ENCODE measurements at places on chromosomes 6 and 20.

GRCh38 chr20:1766731-1767130, 109.2 kb upstream of the SIRPG start:
- no peak for DNase-seq

DNA sequence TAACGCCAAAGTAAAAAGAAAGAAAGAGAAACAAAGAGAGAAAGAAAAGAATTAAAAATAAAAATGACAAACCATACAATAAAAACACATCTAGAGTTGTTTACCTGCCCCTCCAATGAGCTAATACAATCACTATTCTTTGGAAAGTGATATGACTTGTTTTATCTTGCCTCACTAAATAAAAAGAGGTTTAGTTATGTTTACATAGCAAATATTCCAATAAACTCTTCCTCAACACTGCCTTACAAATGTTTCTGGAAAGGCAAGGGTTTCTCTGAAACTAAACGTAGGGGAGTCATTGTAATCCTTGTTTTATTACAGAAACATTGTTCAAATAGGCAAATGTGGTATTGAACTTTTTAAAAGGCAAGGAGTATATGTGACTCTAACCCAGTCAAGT, 396.2 kb downstream of the EPM2A start:
- no peak for DNase-seq

GRCh38 chr6:165571068-165571682, 91.9 kb downstream of the PDE10A start:
- DNase-seq, result peak; percentile 59

- no peak for DNase-seq
These were observed 10.2 kb upstream of the MROH8 start for GRCh38 chr20:37189416-37190016.

DNA sequence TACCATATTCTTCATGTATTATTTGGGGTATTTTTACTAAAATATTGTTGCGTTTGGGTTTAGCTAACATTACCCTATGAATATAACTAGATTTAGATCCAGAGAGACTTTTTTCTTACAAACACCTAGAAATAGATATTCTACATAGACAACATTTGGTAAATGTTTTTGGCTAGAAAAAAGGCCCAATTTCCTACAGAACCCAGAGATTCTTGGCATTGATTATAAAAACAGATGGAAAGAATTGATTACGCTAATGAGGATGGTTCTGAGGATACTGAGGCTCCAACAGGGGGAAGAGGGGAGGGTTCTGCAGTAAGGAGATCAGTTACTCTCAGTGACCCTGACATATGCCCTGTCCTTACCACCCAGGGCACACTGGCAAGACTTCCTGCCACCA, 123.2 kb downstream of the IPCEF1 start:
- DNase-seq, result no peak

DNA sequence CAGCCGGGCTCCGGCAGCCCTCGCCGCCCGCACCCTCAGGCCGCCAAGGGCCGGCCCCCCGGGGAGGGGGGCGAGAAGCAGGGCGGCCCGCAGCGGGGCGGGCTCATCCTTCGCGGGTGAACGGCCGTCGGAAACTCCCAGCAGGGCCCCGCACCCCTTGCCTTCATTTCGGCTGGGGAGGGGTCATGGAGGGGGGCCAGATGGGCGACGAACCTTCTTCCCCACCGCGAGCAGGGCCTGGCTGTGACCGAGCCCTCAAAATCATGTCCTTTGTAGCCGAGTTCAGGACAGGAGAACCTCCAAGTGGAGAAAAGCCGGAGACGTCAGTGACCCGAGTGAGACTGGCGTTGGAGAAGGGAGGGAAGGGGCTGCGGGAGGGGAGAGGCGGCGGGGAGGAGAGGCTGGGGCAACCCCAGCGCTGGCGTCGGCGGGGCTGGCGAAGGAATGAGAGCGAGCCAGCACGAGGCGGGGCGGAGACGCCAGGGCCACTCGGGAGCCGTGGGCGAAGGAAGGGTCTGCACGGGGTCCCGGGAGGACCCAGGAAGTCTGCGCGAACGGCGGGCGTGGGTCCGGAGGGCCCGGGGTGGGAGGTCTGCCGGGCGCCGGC, 571 bp upstream of the FOXC1 start:
- DNase-seq, result peak; percentile 20

GRCh38 chr6:83199863-83200225, 6.7 kb downstream of the RWDD2A start:
- DNase-seq, result peak; percentile 78

DNA sequence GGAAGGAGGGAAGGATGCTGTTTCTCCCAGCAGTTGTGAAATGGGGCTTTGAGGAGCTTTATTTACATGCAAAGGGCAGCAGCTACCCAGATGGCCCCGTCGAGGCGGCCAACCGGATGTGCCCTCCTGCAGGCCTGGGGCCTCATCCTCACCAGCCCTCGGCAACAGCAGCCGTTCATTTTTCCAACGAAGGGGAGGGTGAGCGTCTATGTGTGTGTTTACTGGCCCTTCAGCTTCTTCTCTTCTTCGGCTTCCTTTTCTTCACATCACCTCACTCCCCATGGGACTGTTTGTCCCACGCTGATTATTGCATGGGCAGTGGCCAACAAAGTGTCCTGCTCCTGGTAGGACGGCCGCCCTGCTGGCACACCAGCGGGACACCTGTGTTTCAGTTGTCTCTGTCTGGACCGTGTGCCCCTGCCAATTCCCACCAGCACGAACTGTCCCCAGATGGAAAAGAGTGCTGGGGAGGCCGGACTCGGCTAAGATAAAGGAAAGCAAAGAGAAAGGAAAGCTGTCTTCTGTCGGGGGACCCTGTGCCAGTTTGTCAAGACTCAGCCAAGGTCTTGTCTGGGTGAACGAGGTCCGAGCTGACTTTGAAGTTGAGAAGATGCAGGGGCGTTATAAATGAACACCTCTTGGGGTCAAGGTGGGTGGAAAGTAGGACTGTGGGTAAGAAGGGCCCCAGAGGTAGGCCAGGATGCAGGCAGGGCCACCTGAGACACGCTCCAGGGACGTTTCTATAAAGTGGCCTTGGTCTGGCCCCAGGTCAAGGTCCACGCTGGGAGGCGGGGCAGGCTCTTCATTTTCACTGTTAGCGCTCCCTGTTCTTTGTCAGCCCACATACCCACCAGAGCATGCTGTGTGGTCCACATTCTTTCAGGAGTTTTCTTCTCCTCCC, 57.0 kb downstream of the FAM50B start:
- no peak for DNase-seq

DNA sequence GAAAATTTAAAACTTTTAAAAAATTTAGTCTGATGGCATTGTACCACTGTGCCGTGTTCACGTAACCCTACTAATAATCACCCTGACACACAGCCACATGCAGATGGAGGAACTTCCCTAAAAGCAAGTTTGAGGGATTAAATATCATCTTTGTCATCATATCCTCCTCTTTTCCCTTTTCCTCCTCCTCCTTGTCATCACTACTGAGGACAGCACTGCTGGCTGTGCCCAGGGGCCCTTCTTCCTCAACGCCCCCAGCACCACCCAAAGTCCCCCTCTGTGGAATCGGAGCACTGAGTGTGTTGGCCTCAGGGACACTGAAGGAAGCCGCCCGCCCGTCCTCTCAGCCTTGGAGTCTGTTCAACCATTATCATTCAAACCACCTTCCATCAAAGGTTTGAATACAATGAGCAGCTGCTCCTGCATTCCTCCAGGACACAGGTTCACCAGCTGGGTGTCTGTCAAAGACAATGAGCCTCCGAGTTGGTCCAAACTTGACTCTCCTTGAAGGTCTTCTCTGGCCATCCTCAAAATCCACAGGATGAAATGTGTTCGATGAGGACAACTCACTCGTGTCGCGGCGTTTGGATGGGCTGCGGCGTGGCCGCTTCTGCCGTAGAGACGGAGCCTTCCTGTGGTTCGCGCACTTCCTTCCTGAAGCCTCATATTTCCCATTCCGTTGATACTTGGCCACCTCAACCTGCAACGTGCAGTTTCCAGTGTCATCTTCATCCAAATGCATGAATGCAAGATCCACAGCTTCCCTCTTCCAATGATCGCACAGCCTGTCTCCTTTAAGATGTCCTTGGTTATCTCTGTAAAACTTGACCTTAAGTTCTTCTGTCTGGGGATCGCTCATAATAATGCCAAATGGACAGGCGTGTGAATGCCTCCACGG, 23.3 kb downstream of the NQO2 start:
- no peak for DNase-seq
